ENCODE measurements at places on chromosomes 1 and 21.

DNA sequence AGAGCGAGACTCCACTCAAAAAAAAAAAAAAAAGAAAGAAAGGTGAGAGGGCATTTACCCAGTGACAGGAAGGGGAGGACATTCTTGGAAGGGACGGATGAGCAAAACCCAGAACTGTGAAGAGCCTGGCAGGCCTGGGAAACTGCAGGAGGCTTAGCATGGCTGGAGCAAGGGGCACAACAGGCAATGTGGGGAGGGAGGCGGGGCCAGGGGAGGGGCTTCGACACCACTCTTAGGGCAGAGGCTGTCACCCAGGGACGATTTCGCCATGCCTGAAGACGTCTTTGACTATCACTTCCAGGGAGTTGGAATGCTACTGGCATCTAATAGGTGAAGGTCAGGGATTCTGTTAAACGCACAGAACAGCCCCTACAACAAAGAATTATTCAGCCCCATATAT, 184.0 kb downstream of the HUNK start:
- DNase-seq: no peak

GRCh38 chr1:171794085-171794484, 12.6 kb downstream of the METTL13 start:
- DNase-seq: no peak

GRCh38 chr1:180358649-180359048, 128.6 kb downstream of the LHX4 start:
- DNase-seq: no peak

- peak; percentile 66 for DNase-seq
Observed at GRCh38 chr1:192552760-192553191, 22.8 kb upstream of the RGS1 start.

- DNase-seq: no peak
Observed at GRCh38 chr21:41438425-41439113, 12.5 kb downstream of the MX1 start.

Measured in CD4-positive, alpha-beta T cell treated with Interleukin-10 for 1 hour (primary cell).